ENCODE measurements at places on chromosomes 6 and 20. TPM values are rescaled to one million over a fixed set of nuclear protein-coding genes. Genes with fewer than 3 reads are reported as not detected.
A peak's percentile ranks its signal among the peaks of the same experiment; 100 is the strongest.

- DNase-seq, result no peak
These were observed 24.8 kb upstream of the SLA2 start for GRCh38 chr20:36670665-36671357.

DNA sequence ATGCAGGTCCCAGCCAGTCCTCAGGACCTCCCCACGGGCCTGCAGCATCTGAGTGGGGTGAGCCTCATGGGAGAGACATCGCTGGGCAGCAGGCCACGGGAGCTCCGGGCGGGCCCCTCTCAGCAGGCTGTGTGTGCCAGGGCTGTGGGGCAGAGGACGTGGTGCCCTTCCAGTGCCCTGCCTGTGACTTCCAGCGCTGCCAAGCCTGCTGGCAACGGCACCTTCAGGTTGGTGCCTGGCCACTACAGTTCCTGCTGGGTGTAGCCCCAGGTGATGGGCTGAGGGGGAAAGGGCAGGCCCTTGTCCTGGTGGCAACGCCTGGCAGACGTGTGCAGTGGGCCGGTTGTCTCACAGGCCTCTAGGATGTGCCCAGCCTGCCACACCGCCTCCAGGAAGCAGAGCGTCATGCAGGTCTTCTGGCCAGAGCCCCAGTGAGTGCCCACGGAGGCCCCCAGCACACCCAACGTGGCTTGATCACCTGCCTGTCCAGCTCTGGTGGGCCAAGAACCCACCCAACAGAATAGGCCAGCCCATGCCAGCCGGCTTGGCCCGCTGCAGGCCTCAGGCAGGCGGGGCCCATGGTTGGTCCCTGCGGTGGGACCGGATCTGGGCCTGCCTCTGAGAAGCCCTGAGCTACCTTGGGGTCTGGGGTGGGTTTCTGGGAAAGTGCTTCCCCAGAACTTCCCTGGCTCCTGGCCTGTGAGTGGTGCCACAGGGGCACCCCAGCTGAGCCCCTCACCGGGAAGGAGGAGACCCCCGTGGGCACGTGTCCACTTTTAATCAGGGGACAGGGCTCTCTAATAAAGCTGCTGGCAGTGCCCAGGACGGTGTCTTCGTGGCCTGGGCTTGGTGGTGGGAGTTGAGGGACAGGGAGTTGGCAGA is 787 bp upstream of the TNFRSF6B start:
- no peak for DNase-seq

DNA sequence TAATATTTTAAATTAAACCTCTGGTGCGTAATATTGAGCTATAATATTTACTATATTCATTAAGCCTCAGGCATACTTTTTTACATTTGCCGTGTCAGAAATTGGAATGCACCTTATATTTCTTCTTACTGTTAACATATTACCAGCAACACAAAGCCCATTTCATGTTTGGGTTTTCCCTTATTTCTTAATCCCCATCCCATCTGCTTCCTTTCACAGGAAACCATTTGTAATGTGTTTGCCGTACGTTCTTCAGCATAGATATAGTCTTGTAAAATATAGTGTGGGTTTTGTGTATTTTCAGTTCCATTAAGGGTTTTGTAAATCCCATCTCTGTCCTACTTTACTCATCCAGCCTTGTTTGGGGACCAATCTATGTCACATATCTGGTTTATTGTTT is 6.5 kb downstream of the EYS start:
- no peak for DNase-seq

DNA sequence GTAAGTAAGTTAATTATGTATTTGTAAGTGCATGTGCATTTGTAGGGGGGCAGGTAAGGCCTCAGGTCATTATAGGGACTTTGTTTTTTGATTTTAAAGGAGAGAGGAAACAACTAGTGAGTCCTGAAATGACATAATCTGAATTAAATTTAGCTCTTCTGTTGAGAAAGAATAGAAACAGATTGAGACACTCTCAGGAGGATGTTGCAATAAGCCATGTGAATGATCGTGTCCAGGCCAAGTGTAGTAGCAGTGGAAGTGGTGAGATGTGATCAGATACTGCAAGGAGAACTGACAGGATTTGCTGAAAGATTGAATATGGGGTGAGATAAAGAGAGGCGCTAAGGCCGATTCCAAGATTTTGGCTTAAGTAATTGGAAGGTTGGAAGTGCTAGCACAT is 2.6 kb upstream of the CENPW start:
- DNase-seq, result no peak

DNA sequence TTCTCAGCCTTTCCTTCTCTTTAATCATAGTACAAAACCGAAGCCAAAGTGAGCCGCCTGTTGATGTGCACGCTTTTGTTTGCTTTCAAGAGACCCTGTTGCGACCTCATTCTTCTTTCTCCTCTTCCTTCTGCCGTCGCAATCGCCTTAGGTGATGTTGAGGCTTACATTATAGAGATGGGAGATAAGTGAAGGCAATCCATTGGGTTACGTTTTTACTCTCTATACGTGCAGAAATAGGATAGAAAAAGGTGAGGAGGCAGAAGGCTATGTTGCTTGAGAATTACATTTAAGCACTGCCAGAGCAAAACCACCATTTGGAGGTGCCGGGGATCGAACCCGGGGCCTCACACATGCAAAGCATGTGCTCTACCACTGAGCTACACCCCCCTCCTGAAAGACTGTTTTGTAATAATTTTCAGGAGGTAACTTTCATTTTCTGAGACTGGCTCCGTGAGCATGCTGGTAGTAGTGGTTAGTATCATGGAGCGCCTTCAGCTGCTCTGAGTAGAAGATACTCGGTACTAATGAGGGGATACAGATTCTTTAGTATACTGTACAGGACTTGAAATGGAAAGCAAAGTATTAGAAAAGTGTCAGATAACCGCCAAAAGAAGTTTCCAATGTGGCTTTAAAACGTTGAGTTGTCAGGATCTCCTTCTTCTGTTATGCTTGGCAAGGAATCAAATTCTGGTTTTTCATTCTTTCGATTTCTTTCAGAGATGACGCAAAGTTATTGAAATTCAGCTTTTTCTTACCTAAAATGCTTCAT is 165.6 kb downstream of the TRIM27 start:
- no peak for DNase-seq

The TRIM38 gene
- 7.0 TPM for total RNA-seq

The PM20D2 gene
- 52.7 TPM for total RNA-seq

GRCh38 chr6:163412801-163413344 is 1.6 kb upstream of the QKI start:
- no peak for DNase-seq

The APMAP gene
- 163 TPM for total RNA-seq

DNA sequence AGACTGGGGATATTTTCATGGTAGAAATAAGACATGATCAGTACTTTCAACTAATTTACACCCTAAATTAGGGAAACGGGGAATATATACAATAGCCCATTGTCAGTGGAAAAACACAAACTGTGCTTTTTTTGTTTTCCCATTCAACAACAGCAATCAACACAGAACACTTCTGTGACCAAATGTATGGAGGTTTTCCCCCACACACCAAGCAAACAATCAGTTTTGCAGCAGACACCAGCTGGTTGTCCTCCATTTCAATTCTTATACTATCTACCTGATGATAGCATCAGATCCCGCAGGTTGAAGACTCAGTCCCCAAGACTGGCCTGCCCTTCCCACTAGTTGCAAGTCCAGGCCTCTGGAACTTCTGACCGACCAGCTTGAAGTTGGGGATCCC is 4.5 kb downstream of the HINT3 start:
- no peak for DNase-seq

The ANGPT4 gene
- total RNA-seq, result not detected

The HLA-DRA gene
- total RNA-seq, result not detected

The BRPF3 gene
- total RNA-seq, result 12.5 TPM

The TRDN gene
- total RNA-seq, result not detected

GRCh38 chr6:31680226-31681134 is at the start of gene LY6G5C:
Gene LY6G5C (minus strand): TSS chr6:31681067. CDS start chr6:31680373, 694 bp downstream.
- peak; percentile 86 for DNase-seq

The HBS1L gene
- 154 TPM for total RNA-seq

DNA sequence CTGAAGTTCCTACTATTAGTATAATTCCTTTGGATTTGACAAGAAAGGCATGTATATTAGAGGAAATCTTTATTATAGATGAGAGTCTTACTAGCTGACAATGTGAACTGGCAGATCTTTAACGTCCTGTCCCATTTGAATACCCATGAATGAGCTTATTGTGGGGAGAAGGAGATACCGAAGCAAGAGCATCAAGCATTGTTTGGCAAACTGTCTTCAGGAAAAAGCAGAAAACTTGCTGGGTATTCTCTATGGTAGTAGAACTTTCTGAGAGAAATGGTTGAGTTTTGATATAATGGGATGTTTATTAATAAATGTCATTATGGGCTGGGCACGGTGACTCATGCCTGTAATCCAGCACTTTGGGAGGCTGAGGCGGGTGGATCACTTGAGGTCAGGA is 18.3 kb downstream of the RSPO3 start:
- DNase-seq, result no peak

GRCh38 chr20:20635006-20635405 is 77.4 kb downstream of the RALGAPA2 start:
- DNase-seq, result no peak

The LIN28B gene
- total RNA-seq, result not detected

The FAM217A gene
- total RNA-seq, result not detected

DNA sequence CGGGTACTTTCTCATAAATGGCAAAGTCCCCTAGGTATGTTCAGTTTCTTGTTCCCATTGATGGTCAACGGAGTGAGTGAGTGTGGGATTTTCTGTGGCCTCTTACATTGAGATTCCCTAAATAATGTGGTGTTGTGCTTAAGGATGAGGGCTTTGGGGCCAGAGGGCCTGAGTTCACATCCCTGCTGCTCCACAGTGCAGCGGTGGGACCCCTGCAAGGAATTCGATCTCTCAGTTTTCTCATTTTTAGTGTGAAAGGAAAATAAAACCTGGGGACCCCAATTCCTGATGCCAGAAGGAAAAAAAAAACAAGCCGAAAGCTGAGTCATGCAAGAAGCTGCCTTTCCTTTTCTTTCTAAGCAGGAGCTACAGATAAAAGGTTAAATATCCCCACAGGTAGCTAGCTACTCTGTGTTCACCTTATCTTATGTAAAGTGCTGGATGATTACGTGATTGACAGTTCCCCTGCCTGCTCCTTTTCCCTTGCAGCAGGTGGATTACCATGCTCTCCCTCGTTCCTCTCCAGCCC is 120.2 kb upstream of the CLDN20 start:
- no peak for DNase-seq

GRCh38 chr20:36121981-36122930 is 32.3 kb upstream of the EPB41L1 start:
- no peak for DNase-seq

- no peak for DNase-seq
These were observed 3.0 kb downstream of the SPINT4 start for GRCh38 chr20:45725134-45725533.

The RXRB gene
- total RNA-seq, result 14.7 TPM

- DNase-seq, result no peak
These were observed 17.4 kb upstream of the GTSF1L start for GRCh38 chr20:43744151-43744611.

- peak; percentile 78 for DNase-seq
These were observed 40.5 kb downstream of the PIM1 start for GRCh38 chr6:37210313-37210968.

The ZNF217 gene
- total RNA-seq, result 7.7 TPM

The PEX7 gene
- 11.4 TPM for total RNA-seq

DNA sequence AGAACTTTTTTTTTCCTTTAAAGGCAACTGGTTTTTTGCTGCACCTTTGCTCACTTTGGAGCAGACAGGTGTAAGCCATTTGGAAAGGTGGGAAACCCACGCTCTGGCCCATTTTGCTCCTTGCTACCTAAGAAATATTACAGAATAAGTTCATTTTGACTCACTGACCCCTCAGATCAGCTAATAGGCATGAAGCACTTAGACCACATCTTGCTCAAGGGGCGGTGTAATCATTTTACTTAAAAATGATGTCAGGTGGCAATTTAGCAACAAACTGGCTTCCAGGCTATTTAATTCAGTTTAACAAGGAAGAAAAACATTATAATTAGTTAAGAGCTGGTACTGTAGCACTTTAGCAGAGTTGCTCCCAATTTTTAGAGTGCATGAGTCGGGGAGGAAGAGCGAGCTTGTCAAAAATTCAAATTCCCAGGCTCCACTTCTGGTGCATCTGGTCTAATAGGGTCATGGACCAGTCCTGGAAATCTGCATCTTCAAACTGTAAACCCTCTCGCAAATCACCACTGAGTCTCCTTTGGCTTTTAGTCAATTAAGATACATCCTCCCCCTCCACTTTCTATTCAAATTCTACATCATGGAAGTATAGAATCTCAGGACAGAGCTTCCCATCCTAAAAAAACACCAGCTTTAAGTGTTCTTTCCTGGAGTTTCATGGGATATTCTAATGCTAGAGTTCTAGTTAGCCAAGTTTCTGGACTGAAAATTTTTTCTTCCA is 38.2 kb downstream of the JAG1 start:
- no peak for DNase-seq

The BTNL2 gene
- total RNA-seq, result not detected

The HDGFL1 gene
- not detected for total RNA-seq

GRCh38 chr6:154605178-154605881 is 94.8 kb upstream of the CNKSR3 start:
- peak; percentile 61 for DNase-seq

GRCh38 chr6:36235309-36235708 is 34.6 kb upstream of the PNPLA1 start:
- no peak for DNase-seq

DNA sequence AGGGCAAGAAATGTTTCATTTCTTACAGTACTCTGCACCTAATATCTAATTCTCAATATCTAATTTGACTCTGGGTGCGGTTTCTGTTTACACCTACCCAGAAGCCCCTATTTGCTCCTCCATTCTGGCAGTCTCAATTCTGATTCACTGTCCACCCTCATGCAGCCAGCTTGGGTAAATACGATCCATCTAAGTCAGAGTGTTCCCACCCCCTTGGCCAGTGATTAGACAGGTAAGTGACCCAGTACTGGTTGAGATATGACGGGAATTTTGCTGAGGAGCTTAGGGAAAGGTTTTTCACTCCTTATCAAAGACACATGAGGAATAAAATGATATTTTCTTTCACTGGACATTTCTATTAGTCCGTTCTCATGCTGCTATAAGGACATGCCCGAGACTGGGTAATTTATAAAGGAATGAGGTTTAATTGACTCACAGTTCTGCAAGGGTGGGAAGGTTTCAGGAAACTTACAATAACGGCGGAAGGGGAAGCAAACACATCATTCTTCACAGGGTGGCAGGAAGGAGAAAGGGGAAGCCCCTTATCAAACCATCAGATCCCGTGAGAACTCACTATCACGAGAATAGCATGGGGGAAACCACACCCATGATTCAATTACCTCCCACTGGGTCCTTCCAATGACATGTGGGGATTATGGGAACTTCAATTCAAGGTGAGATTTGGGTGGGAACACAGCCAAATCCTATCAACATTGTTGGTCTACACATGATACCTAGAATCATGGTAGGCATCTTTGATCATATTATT is 29.4 kb downstream of the GLO1 start:
- no peak for DNase-seq

The RBM24 gene
- total RNA-seq, result 30.3 TPM

The SLC22A16 gene
- total RNA-seq, result not detected

GRCh38 chr20:63258781-63259180 is 4.5 kb upstream of the NKAIN4 start:
- DNase-seq, result no peak

DNA sequence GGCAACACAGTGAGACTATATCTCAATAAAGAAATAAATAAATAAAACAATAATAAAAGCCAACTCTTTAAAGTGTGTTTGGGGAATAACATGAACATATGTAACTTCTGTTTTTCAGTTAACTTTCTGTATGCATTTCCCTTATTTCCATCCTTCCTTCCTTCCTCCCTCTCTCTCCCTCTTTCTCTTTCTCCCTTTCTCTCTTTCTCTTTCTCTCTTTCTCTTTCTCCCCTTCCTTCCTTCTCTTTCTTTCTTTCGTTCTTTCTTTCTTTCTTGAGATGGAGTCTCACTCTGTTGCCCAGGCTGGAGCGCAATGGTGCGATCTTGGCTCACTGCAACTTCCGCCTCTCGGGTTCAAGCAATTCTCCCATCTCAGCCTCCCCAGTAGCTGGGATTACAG is 48.8 kb upstream of the PRND start:
- no peak for DNase-seq

Data from SJSA1 (cell line).